ENCODE measurements at places on chromosomes 16 and 17.

DNA sequence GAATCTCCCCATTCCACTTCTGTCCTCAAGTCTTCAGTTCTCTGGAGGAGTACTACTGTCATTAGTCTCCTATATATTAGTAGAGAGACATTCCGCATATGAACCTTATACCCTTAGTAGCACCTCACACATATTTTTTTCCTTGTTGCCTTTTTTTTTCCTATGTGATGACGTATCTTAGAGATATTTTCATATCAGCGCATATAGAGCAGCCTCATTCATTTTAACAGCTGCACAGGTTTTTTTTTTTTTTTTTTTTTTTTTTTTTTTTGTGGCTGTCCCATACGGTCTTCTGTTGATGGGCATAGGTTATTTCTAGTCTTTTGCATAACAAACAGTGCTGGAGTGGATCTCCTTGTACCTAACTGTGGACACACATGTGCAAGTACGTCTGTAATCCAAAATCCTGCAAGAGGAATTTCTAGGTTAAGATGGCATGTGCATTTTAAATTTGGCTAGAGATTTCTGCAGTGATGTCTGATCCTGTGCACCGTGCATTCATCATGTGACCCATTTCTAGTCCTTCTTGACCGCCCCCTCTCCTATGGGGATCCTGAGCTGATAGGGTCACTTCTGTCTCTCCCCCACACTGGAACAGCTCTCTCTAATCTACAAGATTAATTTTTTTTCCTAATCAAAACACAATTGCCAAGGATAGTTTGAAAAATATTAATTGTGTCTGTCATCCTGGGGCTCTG is 64.8 kb downstream of the PRKCB start:
- no peak for DNase-seq

DNA sequence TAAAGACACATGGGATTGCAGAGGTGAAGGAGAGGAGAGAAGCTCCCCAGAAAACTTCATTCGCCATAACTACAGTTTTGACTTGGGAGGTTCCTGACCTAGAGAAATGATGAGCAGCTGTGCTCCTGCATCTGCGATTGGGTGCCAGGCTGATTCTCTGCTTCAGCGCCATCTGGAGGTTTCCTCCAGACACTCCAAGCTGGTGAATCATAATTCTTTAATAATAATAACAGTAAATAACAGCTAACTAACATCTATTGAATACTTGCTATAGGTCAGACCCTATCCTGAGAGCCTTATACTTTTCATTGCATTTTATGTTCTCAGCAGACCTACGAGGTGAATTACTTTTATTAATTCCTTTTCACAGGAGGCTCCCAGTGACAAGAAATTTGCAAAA is 575.8 kb downstream of the TOX3 start:
- no peak for DNase-seq

DNA sequence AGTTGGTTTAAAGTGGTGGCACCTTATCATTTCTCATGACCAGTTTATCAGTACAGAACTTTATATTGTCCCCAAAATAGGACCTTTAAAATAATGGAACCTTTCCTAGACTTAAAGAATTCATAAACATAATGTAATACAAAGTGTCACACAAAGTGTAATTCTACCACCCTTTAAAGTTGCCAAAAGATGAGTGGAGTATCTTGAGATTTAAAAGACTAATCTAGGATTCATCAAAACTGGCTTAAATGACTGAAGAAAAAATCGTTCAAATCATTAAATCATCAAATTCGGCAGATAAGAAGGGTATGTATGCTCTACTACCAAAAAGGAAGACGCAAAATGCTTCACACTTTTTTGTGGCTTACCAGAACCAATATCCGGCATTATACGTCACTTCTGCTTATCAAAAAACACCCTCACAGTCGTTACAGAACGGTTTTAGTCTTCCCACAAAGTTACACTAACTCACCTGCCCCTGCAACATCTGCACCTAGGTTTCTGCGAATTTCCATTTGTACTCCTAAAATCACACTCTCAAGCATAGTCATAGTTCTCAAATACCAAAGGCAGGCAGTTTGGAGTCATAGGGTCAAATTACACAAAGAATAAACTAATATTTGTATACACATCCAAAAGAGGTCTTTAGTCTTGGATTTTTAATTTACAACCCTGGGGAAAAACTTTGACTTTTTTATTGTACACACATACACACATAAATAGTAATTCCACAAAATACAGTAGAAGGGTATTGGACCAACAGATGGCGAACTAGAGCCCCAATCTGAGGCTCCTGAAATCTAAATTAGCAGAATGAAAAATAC is 1.4 kb upstream of the KANSL1 start:
- DNase-seq: peak; percentile 21

DNA sequence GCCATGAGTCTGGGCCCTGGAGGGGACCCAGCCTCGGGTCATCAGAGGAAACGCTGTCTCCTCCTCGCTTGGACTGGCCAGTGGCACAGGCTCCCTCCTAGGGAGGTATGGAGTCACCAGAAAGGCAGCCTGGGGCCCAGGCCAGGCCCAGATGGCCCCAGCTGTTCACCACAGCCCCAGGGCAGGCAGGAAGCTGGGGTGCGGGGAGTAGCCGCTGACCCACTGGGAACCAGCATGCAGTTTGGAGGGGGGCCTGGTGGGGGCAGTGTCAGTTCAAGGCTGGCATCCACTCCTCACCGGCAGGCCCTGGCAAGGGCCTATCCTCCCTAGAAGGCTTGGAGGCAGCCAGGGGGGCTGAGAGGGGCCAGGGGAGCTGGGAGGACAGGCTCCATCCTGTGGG is 48.8 kb downstream of the SDK2 start:
- no peak for DNase-seq

- no peak for DNase-seq
Measured at GRCh38 chr16:78118469-78119025, 19.1 kb downstream of the WWOX start.

DNA sequence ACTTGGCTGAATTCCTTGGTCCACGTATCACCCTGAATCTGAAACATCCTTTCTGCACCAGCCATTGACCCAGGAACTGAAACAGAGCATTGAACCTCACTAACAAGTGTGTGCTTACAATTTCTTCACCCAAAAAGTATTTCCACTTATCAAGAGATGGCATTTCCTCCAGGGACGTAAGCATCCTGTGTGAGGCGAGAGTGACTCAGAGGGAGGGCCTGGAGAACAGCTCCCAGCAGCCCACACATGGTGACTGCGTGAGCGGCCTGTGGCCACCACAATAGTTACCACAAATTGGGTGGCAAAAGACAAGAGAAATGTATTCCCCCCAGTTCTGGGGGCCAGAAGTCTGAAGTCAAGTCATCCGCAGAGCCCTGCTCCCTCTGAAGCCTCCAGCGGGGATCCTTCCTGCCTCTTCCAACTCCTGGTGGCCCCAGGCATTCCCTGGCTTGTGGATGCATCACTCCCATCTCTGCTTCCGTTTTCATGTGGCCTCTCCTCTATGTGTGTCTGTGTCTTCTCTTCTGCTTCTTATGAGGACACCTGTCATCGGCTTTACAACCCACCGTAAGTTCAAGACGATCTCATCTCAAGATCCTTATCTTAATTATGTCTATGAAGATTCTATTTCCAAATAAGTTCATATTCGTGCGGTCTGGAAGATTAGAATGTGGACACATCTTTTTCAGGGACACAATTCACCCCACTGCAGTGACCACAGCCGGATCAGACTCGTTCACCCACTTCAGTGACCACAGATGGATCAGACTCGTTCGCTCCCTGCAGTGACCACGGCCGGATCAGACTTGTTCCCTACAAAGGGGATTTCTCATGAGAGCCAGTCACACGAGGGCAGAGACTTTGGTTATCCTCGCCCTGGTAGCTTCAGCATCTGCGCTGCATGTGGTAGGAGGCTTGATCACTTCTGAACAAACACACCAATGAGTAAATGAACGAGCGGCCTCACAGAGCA is 122.6 kb upstream of the FOXF1 start:
- DNase-seq: no peak

DNA sequence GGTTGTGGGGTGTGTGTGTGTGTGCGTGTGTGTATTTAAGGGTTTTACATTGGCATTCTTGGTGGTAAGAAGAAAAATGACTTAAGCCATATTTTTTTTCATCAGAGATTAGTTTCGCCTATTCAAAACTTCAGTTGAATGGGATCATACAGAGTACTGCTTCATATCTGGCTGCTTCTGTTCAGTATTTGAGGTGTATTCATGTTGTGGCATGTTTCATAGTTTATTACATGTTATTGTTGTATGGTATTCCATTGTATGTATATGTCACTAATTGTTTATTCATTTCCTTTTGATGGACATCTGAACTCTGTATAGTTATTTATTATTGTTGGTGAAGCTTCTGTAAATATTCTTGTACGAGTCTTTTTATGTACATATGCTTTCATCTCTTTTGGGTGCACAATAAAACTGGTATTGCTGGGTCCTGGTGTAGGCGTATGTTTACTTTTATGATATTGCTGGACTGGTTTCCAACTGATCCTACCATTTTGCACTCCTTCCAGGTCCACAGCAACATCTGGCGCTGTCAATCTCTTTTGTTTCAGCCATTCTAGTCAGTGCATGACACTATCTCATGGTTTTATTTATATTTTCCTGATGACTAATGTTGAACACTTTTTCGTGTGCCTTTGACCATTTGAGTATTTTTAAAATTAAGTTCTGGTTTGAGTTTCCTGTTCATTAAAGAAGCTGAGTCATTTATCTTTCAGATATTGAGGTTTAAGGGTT is 77.4 kb upstream of the MAF start:
- DNase-seq: no peak

GRCh38 chr16:13154799-13155198 is 253.4 kb downstream of the SHISA9 start:
- DNase-seq: no peak

DNA sequence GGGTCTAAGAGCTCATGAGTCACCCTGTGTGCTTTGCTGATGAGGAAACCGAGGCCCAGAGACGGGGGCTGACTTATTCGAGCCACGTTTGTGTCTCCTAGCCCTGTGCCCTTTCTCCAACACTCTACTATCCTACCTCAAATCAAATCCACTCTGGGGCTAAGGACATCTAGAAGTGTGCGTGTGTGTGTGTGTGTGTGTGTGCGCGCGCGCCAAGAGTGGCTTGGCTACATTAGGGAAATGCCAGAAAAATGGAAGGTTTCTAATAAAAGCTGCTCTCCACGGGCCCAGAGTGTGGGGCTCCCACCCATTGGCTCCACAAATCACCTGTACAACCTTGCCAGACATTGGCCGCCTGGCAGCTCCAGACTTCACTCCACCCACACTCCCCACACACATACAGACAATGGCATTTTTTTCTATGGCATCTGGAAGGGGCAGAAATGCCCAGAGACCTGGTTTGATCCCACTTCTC is 30.3 kb upstream of the PHOSPHO1 start:
- no peak for DNase-seq

- DNase-seq: no peak
Measured at GRCh38 chr17:8413938-8414337, 16.3 kb upstream of the RNF222 start.

DNA sequence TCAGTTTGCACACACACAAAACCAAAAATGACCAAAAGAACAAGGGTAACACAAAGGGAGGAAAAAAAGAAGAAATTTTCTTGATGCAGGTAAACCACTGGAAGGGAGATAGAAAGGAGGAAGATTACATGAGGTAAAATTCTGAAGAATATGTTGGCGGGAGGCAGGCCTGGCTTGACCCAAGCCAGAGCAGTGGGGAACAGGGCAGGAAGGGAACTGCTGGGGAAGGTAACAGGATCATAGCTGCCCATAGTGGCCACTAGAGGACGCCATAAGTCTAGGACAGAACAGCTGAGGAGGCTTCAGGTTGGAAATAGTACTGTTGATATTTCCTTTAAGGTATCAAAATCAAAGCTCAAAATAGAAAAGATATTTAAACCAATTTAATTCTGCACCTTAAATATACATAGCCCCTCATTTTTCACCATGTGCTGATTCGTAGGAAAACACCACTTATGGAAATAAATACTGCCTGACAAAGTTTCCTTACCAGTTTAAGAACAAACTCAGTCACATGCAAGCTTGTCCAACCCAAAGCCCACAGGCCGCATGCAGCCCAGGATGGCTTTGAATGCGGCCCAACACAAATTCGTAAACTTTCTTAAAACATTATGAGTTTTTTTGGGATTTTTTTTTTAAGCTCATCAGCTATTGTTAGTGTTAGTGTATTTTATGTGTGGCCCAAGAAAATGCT is 15.5 kb downstream of the VPS35 start:
- no peak for DNase-seq

- DNase-seq: no peak
Measured at GRCh38 chr17:5304636-5305035, 22.6 kb downstream of the RABEP1 start.

DNA sequence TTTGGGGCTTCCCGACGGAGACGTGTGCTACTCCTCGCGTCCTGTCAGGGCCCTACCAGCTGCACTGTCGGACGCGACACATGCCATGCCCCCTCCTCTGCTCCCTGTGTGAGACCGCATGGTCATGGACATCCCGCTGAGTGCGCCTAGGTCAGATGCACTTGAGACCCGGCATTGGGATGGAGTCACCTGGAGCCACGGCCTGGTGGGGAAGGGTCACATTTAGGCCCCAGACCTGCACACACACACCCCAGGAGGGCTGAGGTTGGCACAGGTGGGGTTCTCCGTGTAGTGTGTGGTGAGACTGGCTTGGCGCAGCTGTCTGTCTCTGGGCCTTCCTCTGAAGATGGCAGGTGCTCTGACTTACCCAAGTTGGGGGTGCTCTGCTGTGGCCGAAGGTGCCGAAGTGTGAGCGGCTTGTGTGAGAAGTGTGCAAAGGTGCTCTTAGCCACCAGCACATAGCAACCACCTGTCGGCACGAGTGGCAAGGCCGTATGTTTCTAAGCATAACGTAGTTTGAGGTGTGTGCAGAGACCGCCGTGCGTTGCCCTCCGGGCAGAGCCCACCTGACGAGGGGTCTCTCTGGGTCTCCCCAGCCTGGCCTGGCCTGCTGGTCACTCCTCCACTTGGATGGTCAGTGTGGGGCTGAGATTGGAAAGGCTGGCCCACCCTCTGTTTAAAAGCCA is 108.6 kb downstream of the BANP start:
- DNase-seq: no peak

DNA sequence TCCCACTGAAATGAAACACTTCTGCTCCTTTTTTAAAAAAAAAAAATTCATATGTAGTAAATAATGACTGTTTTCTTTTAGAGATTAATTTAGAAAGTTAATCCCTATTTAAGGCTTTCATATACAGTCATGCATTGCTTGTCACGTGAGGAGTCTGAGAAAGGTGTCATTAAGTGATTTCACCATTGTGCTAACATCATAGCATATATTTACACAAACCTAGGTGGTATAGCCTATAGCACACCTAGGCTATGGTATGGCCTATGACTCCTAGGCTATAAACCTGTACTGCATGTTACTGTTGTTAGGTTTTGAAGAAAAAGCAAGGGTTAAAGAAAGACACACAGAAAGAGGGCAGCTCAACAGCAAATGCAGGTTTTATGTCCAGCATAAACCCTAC is 13.7 kb downstream of the PPY start:
- DNase-seq: no peak

DNA sequence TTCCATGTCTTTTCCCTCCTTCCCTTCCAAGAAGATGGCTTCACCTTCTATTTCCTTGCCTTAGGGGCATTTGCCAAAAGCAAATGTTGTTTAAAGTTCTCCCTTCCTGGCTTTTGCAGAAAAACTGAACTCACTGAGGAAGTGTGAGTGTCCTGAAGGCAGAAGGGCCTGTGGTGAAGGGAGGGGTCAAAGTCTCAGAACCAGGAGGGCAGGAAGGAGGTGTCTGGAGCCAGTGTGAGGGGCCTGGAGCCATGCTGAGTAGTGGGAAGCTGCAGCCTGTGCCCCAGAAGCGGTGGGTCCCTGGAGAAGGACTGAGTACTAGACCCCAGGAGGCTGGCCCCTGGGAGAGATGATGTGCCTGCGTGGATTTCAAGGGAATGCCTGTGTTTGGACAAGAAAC is 23.8 kb upstream of the SUPT4H1 start:
- no peak for DNase-seq

Data from stimulated activated CD8-positive, alpha-beta memory T cell treated with anti-CD3 and anti-CD28 coated beads, Interleukin-2, amount 100 ng/mL, for 1 hour (primary cell).